ENCODE measurements at places on chromosomes 12 and 14. TPM values are rescaled to one million over a fixed set of nuclear protein-coding genes. Genes with fewer than 3 reads are reported as not detected.
A peak's percentile ranks its signal among the peaks of the same experiment; 100 is the strongest.

- peak; percentile 29 for DNase-seq
Measured at GRCh38 chr12:88207921-88208620, 66.0 kb downstream of the TMTC3 start.

The KERA gene
- polyA plus RNA-seq = not detected

- no peak for DNase-seq
Measured at GRCh38 chr12:97109441-97109840, 202.4 kb downstream of the NEDD1 start.

DNA sequence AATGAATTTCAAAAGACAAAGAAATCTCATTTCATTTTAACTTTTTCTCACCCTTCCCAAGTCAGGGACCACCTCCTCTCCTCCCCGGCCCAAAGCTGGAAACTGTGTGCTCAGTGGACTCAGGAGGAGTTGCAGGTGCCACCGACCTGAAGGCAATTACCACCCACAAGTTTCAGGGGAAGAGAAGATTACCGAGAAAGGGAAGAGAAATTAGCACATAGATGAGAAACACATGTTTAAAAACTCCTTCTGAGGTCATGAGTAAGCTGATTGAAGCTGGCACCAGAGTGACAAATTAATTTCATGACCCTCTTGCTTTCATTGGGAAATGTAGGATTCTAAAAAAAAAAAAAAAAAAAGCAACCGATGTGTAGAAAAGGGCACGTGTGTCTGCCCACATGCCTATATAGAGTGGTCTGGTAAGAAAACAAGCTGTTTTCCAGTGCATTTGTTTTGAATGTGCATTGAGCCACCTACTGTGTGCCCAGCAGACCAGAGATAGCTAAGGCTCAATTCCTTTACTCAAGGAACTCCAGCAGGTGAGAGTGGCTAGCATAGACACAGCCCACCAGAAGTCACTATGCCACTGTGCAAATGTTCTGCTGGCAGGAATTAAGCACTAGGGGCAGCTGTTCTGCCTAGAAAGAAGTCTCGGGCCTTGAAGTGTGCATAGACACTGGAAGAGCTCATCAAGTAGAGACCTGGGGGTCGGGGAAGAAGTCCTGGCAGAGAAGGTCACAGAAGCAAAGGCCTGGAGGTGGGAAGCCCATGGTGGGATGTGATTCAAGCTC, 30.5 kb downstream of the DPF3 start:
- DNase-seq = no peak

DNA sequence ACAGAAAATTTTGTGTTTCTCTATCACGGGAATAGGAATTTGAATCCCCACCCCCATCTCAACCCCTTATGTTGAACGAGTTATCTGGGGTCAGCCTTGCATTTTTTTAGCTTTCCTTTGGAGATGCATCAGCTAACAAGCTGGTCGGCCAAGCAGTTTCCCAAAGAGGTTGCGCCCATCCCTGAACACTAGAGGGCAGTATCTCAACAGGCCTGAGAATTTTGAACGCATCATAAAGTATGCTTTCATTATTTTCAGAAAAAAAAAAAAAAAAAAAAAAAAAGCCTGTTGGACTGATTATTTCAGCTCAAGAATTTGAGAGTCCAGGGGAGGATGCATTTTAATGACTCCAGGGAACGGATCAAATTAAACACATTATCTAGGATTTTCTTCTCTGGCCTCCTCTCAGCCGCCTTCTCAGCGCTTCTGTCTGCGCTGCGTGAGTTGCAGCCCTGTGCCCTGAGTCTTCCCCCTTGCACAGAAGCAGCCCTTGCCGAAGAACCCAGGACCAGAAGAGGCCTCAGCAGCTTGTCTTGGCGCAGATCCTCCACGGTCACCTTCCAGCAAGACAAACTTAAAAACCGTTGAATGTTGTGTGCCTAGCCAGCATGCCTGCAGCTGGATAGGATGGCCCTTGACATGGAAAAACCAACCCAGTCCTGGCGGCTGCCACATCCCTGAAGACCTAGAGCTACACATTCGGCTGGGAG, 76.6 kb upstream of the GZMB start:
- DNase-seq = peak; percentile 17

- DNase-seq = no peak
Measured at GRCh38 chr12:101823891-101824290, 6.9 kb downstream of the GNPTAB start.

DNA sequence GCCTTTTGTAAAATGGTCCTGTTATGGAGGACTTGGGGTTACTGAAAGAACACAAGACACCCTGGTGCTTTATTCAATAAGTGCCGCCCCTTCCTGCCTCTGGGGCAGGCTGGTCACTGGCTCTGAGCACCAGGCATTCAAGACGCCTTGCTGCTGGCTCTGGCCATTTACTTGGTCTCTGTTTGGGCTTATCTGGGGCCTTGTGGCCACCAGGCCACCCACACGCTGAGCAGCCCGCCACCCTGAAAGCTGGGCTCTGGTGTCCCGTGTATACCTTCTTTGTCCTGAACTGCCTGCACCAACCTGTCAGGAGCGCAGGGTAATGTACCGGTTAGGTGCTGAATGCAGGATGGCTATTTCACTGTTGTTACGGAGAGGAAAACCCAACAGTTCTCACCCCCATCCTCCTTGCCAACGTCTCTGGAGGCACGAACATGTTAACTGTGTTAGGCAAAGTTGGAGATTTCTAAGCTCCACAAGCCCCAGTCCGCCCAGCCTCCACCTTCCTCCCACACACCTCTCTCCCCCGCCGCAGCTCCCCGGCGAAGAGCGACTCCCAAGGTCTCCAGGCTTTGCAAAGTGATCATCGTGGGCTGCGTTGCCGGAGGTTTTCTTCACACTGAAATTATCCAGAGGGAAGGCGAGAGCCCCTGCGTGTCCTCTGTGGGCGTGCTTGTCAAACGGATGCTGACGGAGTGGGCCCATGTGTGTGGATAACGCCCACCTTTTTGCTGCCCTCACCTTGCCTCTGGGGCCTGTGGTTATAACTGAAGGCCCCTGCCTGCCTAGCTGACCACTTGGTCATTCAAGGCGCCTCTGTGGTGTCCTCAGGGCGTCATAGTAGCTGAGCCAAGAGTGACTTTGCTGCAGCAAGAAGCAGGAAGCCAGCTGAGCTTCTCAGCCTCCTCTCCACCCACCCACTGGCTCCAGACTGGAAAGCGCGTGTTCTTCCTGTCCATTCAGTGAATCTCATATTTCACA, 18.8 kb upstream of the BEGAIN start:
- DNase-seq = no peak

GRCh38 chr12:132469423-132469822, 20.5 kb upstream of the FBRSL1 start:
- no peak for DNase-seq

- no peak for DNase-seq
Measured at GRCh38 chr12:22329621-22330020, 4.9 kb downstream of the ST8SIA1 start.

DNA sequence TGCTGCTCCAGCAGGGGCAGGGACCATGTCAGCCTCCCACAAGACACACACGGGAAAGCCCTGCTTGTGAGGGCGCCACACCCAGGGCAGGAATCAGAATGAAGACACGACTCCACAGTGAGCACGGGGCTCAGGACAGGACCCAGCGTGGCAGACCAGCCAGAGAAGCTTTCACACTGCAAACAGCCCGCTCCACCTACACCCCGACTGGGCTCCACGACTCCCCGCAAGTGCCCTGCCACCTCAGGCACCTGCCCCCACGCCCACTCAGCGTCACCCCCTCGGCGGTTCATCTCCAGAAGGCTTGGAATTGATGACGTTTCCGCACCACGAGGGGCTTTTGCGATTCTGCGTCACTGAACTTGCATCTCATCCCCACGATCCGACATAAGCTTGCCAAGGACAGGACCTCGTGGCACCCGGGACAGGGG, 91.1 kb downstream of the FBXL14 start:
- no peak for DNase-seq

The WDHD1 gene
- 10.6 TPM for polyA plus RNA-seq

DNA sequence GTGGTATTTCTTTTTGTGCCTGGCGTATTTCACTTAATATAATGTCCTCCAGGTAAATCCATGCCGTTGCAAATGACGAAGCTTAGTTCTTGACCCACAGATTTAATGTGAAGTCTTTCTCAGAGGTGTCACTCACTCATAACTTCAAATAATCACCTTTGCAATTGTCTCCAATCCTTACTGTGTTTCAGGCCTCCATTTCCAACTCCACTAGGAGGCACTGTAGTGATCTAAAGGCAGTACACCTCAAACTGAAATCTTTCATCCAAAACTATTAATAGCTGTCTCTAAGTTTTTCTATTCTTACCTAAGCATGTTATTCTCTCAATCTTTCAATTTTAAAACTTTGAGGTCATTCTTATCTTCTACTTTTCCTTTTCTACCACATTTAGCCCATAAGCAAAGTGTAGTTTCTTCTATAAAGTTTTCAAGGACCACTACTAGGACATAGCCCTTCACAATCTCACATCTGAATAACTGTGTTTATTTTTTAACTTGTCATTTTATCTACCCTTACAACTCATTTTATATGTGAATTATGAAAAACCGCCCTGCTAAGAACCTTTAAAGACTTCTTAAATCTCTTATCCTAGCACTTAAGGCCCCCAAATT, 25.5 kb upstream of the FBXO34 start:
- peak; percentile 21 for DNase-seq
